ENCODE measurements at places on chromosomes 4 and X.

DNA sequence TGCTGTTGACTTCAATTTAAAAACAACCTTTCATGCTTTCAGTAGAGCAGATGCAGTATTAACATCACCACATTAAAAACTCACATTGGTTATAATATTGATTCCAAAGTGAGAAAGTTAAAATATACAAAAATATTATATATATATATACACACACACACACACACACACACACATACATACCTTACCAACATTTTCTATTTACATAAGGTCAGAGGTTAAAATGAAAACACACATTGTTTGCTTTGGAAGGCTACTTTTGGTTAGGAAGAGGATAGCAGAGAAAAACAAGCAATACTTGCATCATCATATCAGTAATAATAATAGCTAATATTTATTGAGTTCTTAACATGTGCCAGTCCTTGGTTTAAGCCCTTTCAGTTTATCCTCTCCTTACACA is 226.5 kb downstream of the PPP4R3C start:
- DNase-seq = no peak

- DNase-seq = no peak
Observed at GRCh38 chr4:125244848-125245450, 69.8 kb upstream of the FAT4 start.

GRCh38 chr4:88007304-88008121 is at the start of gene PKD2:
Gene PKD2 (plus strand): TSS chr4:88007635. CDS start chr4:88007734, 99 bp downstream.
- peak; percentile 30 for DNase-seq

- no peak for DNase-seq
Observed at GRCh38 chr4:48909697-48910096, 3.1 kb upstream of the OCIAD2 start.

- DNase-seq = no peak
Observed at GRCh38 chr4:76697129-76697803, 200.7 kb downstream of the SOWAHB start.

DNA sequence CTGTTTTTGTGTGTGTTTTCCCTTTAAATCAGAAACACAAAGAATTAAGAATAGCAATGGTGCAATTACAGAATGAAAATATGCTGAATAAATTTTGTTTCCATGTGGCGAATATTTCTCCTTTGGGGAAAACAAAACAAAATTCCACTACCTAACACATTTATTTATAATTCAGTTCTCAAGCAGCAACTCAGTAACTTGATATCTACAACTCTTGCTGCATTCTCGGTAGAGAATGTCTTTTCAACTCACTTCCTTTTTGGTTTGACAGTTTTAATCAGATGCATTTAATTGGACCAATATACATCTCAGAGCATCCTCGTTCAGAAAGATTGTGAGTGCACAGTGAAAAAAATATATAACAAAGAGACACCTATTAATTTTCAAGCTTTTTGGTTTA is 30.8 kb downstream of the ZNF827 start:
- DNase-seq = no peak

DNA sequence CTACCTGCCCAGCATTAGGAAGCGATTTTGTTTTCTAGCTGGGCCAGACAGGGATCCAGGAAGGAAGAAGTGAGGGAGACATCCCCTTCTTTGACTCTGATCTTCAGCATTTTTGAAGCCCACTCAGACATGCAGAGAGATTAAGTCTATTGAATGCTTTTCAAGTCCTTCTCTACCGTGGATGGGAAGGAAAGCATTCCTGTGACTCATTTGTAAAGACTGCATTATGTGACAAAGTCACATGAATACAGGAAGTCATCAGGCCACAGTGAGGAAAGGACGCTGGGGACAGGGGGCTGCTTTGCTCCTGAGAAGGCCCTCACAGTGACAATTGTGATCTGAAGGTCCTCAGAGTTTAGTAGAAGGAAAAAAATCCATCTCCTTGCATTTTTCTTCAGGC is 67.4 kb upstream of the GBA3 start:
- no peak for DNase-seq

DNA sequence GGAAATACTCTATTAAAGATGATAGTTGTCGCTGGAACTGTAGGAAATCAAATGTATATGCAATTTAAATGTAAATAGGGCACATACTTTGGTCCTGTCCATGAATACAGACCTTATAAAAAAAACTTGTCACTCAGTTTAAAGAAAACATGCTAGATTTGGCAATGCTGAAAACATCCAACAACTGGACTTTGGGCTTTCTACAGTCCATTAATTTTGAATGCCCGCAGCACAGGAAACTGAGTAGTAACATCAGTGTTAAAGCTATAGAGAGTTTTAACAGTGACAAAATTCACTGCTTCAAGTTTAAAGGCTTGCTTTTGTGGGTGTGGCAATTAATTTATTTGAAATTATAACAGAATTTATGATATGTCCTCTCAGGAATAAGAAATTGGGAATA is 578.4 kb downstream of the TRIML1 start:
- DNase-seq = no peak

DNA sequence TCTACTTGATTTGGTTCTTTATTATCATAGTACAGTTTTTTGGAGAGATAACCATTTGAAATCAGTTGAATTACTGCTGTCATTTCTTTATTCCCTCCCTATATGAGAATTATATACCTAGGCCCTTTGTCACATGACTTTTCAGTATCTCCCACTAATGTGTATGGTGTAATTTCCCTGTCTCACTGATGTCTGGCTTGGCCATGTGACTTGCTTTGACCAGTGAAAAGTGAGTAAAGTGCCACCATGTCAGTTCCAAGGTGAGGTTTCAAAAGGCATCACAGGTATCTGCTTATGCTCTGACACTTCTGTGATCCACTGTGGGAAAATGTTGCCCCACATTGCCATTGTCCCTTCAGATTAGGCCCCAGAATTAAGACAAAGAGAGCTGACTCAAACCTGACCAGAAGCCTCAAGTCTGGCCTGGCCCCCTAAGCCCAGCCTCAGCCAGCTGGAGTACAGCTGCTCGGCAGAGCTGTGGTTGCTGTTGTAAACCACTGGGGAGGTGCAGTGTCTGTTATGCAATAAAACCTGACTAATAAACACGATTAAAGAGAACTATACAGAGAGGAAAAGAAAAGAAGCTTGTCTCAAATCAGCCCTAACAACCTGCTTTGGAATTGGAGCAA is 27.5 kb downstream of the SETD7 start:
- DNase-seq = no peak

DNA sequence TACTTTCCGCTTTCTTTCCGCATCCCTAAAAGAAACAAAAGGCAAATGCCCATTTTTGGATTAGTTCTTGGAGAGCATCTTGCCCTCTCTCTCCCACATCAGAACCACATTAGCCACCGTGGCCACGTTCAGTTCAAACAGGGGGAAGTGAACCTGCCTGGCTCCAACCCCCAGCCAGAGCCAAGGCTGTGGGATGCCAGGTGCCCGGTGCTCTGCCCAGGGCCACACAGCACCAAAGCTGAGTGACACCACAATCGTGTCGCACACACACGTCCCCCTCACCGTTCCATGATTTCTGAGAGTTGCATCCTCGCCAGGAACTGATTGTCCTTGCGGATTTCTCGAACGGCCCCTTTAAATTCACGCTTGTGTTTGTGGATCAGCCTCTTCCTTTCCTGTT is 24.3 kb downstream of the NOP14 start:
- no peak for DNase-seq

GRCh38 chr4:141730805-141731204 is 94.4 kb downstream of the IL15 start:
- no peak for DNase-seq

DNA sequence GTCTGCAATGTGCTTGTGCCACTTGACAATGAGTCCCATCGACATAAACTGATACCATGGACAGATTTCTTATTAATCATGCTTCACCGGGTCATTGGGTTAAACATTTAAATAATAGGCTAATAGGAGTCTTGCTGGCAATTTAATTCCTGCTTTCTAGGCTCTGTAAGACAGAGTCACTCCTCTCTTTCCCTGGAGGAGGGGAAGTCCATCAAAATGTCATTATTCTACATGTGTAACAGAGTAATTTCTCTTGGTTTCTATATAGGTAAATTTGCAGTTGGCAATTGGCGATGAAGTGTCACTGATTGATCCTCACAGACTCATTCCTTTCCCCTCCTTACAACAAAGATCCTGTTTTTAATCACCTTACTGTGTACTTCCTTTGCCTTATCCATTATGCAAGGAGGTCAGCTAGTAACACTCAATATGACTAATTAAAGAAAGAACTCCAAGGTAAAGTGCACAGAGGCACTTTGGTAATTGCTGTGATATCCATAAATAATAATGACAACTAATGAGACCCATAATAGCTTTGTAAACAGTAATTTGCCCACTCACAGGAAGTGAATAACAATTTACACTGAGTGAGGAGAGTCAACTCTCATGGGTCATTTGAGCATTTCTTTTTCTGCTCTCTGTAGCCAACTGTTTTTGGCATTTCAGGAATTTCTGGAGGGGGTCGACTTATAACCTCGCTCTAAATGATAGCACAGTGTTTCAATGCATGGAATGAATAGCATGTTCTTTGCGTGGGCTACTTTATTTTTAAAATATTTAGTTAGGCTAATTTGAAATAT is 184.0 kb downstream of the UGT8 start:
- no peak for DNase-seq

- no peak for DNase-seq
Observed at GRCh38 chr4:71857713-71858451, 74.0 kb upstream of the GC start.

DNA sequence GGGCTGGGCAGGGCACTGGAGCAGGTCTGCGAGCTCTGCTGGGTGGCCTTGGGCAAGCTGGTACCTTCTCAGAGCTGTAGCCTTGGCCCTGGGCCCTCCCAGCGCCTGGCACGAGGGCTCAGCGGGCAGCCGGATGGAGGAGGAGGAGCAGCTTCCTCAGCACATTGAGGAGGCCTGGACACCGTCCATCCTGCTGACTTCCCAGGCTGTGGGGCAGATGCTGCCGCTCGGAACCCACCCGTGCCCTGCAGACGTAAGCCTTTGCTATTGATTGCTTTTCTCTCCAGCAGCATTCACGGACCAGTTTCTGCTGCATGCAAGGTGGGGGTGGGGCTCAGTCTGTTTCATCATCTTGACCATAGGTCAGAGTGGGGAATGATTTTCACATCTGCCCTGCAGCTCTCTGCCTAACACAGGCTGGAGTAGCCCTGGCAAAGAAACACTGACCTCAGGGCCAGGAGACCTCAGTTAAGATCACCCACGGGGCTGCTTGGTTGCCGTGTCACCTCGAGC is 80.7 kb upstream of the PSAPL1 start:
- no peak for DNase-seq

DNA sequence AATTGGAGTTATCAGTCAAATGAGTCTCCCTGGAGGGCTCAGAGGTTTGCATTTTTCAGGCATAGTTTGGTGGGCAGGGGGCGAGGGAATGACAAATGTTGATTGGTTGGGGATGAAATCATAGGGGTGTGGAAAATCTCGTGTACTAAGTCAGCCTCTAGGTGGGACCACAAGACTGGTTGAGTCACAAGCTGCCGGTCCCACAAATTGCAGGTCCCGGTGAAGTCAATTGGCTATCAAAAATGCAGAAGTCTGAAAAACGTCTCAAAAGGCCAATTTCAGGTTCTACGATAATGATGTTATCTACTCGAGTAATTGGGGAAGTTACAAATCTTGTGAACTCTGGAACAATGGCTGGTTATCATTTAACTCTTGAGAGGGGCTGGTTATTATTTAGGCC is 98.8 kb upstream of the DHX15 start:
- no peak for DNase-seq

GRCh38 chrX:65783746-65784145 is 116.3 kb downstream of the MSN start:
- no peak for DNase-seq

DNA sequence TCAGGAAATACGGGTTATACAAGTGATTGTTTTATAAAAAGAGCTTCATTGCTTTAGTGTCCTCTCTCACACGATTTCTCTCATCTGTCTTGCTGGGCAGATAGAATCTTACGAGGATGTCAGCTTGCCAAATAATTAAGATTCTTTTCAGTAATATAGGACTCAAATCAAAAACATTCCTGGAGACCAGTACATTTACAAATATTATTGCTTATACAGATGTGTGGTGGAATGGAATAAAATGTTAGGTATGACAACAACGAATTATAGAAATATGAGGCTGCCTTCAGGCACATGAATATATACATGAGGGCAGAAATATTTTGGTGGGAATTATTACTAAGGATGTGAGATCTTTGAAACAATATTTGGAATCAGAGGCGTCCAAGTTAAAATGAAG is 88.9 kb downstream of the GC start:
- no peak for DNase-seq

DNA sequence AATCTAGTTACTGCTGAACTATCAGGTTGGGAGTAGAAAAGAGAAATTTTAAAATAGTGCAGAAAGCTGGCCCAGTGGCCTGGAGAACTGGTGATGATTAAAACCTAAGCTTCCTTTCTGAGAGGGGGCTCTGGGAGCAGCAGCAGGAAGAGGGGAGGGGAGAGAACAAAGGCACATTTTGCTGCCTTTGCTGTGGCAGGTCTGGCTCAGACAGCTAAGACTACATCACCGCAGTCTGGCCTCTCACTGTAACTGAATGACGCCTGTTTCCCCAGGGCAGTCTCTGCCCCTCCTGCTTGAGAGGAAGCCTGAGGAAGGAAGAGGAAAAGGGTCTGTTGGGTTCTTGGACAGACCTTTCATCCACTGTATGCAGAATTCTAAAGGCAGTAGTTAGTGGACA is 148.5 kb downstream of the FRAS1 start:
- no peak for DNase-seq

GRCh38 chrX:22135994-22136684 is 104.0 kb downstream of the PHEX start:
- peak; percentile 58 for DNase-seq

GRCh38 chr4:18021470-18021719 is 160 bp downstream of the LCORL start:
- no peak for DNase-seq

GRCh38 chr4:158280856-158281255 is 70.6 kb downstream of the TMEM144 start:
- no peak for DNase-seq

DNA sequence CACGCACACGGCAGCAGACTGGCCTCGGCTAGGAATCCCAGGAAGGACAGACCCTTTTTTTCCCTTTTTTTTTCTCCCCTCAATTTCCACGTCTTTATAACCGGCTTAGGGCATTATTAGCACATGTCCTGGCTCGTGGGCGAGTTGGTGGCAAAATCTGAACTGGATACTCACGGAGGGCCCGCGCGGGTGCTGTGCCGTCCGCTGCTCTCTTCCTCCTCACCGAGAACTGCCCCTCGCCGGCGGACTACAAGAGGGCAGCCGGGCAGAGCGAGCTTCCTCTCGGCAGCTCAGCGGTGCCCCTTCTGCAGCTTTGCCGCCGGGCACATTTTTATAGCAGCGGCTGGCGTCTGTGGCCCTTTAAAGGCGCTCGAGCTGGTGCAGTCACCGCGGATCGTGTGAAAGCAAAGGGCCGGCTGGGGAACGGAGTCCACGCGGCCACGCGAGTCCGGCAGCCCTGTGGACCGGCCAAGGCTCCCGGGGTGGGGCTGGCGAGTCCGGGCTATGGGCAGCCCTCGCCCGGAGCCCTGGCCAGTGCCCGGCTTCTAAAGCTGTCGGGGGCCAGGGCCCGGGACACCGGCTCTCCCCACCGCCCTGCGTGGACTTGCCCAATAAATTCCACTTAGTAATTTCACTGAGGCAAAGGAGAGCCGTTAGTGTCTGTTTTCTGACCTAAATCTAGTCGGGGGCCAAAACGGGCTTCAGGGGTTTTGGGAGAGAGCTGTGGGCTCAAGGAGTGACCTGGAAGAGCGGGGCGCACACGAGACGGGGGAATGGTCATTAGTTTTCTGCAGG is 1.3 kb upstream of the CITED1 start:
- DNase-seq = peak; percentile 57

Measured in NCI-H1694 treated with DMSO at 0.1 percent for 48 hours (cell line).